T-helper 1 cell treated with Interleukin-12 subunit alpha and Interleukin-12 subunit beta and Interleukin-4 antibody, amounts not matched to agents 30 ng/mL and 1 ng/mL, for 36 hours (primary cell): ENCODE measurements at places on chromosomes 16 and 17. TPM values are rescaled to one million over a fixed set of nuclear protein-coding genes. Genes with fewer than 3 reads are reported as not detected.

Gene CCDC40
- not detected in 2 replicates for total RNA-seq

Gene NSF
- 43.7 and 44.8 TPM in 2 replicates for total RNA-seq

Gene TIMP2
- 1.8 and 2.3 TPM in 2 replicates for total RNA-seq

Gene MPP3
- not detected in 2 replicates for total RNA-seq

Gene TEX14
- 0.44 TPM in 2 replicates for total RNA-seq

Gene LDHD
- 0.27 and 0.78 TPM in 2 replicates for total RNA-seq

Gene LAT
- 359 and 362 TPM in 2 replicates for total RNA-seq

Gene HLF
- 1.3 and 2.4 TPM in 2 replicates for total RNA-seq

Gene PRRT2
- total RNA-seq: 0.61 and 0.91 TPM in 2 replicates

Gene KRTAP2-3
- total RNA-seq: not detected in 2 replicates

Gene PITPNM3
- 0.83 and 1.0 TPM in 2 replicates for total RNA-seq
